Activated CD4-positive, alpha-beta memory T cell treated with anti-CD3 and anti-CD28 coated beads for 36 hours (primary cell): ENCODE measurements at places on chromosomes 2 and 18.

GRCh38 chr2:217832115-217832514 lies 170.7 kb downstream of the TNS1 start:
- H3K27ac ChIP-seq, result no peak overlapping the region
- no peak for DNase-seq
- H3K27me3 ChIP-seq, result peaks cover 3% of the 10 kb centered on the region
- no peak overlapping the region for H3K4me3 ChIP-seq

DNA sequence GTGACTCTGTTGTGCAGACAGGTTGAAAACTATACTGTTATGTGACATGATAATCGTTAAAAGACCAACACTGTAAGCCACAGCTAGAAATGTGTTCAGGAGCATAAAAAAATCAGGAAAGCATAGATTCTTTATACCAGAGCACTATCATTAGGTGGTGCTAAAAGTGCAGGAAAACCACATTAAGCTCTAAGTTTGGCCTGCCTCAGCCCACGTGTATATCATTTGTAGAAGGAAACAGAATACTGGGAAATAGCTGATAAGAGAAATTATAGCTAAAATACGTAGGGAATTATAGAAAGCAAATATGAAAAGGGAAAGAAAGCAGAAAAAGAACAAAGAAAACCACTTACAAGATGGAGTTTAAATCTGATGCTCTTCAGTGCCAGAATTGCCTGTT lies 26.5 kb upstream of the C2orf74 start:
- no peak overlapping the region for H3K27ac ChIP-seq
- H3K27me3 ChIP-seq, result no peaks in the 10 kb centered on the region
- H3K4me3 ChIP-seq, result no peak overlapping the region
- no peaks in the 10 kb centered on the region for H3K4me1 ChIP-seq
- H3K36me3 ChIP-seq, result no peaks in the 10 kb centered on the region

- no peak overlapping the region for H3K27ac ChIP-seq
- no peak overlapping the region for H3K4me3 ChIP-seq
- H3K36me3 ChIP-seq, result no peaks in the 10 kb centered on the region
- peaks cover 10% of the 10 kb centered on the region for H3K27me3 ChIP-seq
- H3K4me1 ChIP-seq, result no peaks in the 10 kb centered on the region
- no peak for DNase-seq
Observed at GRCh38 chr2:204437815-204438756, 107.2 kb upstream of the PARD3B start.

GRCh38 chr18:48227206-48227605 lies 182.0 kb downstream of the ZBTB7C start:
- peaks cover 13% of the 10 kb centered on the region for H3K4me1 ChIP-seq
- no peaks in the 10 kb centered on the region for H3K27me3 ChIP-seq
- no peak overlapping the region for H3K4me3 ChIP-seq

DNA sequence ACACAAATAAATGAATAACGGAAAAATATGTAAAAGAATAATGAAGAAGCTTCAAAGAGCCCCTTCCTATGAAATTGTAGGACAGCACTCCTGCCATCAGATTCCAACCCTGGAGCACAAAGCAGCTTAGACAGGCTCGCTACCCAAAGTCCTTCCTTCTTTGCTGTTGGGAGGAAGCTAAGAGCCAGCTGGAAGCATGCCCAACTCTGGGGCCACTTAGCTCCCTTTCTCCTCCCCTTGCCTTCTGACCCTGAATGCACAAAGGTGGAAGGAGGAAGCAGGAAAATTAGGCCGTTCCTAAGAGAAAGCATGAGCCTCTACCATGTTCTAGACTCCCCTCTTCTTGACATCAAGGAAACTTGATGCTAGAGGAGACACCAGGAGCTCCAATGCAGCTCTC lies 700.8 kb downstream of the RNF144A start:
- no peaks in the 10 kb centered on the region for H3K27me3 ChIP-seq
- H3K36me3 ChIP-seq, result no peaks in the 10 kb centered on the region
- H3K27ac ChIP-seq, result no peak overlapping the region
- H3K4me1 ChIP-seq, result peaks cover 3% of the 10 kb centered on the region
- no peak for DNase-seq

DNA sequence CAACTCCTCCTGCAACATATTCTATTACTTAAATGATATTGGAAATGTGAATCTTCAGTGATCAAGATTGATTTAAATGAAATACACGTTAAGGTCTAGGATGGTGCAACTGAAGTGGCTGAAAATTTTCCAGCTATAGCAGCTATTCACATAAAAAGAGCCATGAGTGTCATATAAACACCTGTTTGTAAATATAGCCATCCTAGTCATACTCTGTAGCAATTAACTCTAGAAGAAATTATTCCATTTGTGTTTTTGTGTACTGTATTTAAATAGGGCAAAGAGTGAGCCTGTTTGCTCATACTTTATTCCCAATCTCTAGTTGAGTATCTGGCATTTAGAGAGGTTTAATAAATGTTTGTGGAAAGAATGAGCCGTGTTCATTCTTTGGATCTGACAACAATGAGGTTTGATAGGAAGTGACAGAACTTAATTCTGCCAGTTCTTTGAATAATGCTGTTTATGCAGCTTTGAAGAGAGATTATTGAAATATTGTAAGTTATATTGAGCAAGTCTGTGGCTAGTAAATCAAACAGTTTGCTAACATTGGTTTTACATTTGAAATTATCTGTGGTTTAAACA lies 49.7 kb downstream of the BABAM2 start:
- DNase-seq, result no peak
- no peak overlapping the region for H3K27ac ChIP-seq
- H3K36me3 ChIP-seq, result peaks cover 12% of the 10 kb centered on the region
- H3K27me3 ChIP-seq, result no peaks in the 10 kb centered on the region

DNA sequence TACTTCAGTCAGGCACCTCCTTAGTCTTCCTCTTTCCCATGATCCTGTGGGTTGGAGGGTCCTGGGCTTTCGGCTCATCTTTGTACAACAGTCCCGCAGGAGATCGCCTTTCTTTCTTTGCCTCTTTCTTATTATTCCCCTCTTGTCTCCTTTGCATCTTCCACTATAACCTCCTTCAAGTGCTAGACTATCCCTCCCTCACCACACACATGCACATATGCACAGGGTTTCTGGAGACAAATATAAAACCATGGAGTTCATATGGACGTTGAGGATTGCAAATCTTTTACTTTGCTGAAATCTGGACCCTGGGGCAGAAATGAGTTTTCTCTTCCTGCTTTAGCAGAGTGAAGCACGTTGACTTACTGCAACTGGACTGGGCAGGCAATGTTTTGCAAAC lies 80.3 kb downstream of the TMEM17 start:
- no peaks in the 10 kb centered on the region for H3K36me3 ChIP-seq
- H3K27ac ChIP-seq, result no peak overlapping the region
- H3K4me3 ChIP-seq, result no peak overlapping the region
- DNase-seq, result no peak
- no peaks in the 10 kb centered on the region for H3K27me3 ChIP-seq

GRCh38 chr2:12856934-12857601 lies 140.3 kb downstream of the TRIB2 start:
- no peak overlapping the region for H3K27ac ChIP-seq
- DNase-seq, result peak; percentile 36
- H3K4me1 ChIP-seq, result peaks cover 19% of the 10 kb centered on the region
- H3K36me3 ChIP-seq, result peaks cover 3% of the 10 kb centered on the region

- no peaks in the 10 kb centered on the region for H3K27me3 ChIP-seq
- no peak overlapping the region for H3K27ac ChIP-seq
- no peaks in the 10 kb centered on the region for H3K36me3 ChIP-seq
- no peak for DNase-seq
- H3K4me1 ChIP-seq, result no peaks in the 10 kb centered on the region
Observed at GRCh38 chr2:224670203-224670602, 46.0 kb downstream of the CCDC195 start.
